ENCODE measurements at places on chromosomes 1 and 21. TPM values are rescaled to one million over a fixed set of nuclear protein-coding genes. Genes with fewer than 3 reads are reported as not detected.

DNA sequence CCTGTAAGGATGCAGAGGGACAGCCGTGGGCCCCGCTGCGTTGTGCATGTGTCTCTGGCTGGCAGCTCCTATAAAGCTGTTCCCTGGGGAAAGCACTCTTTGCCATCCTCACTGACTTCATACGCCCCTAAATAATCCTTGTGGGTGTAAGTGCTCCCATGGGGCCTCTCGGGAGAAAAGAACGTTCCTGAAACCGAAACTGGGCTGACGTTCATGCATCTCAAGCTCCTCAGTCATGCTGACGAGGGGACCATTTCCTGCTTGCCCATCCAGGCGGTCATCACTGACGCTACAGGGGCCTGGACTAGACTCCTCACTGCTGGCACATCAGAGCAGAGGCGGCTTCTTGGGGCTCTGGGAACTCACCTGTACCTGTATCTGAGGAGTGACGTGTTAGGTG is 73.1 kb upstream of the USP24 start:
- peak; percentile 75 for DNase-seq

GRCh38 chr1:26570287-26570686 is 40.7 kb downstream of the RPS6KA1 start:
- DNase-seq: no peak

Gene PALMD
- total RNA-seq: not detected

GRCh38 chr1:38860454-38860795 is 853 bp upstream of the RRAGC start:
- peak; percentile 40 for DNase-seq

DNA sequence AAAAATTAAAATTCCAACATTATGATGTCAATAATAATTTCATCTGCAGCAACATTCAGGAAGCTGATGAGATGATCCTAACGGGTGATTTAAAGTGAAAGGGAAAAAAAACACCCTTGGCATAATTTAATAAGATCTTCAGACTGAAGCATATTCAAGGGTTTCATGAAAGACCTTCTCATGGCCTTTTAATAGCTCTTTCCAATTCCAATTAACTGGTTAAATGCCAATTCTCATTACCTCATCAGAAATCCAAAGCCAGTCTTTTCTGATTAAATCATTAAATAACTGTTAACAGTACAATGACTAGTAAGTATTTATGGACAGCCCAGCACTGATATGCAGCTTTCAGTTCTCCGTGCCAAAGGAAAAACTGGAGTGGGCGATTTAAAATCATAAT is 407.5 kb downstream of the SMYD3 start:
- no peak for DNase-seq

Gene DIO1
- not detected for total RNA-seq

GRCh38 chr1:5477716-5478115 is 514.5 kb downstream of the NPHP4 start:
- DNase-seq: no peak

Gene SH2D2A
- total RNA-seq: not detected

DNA sequence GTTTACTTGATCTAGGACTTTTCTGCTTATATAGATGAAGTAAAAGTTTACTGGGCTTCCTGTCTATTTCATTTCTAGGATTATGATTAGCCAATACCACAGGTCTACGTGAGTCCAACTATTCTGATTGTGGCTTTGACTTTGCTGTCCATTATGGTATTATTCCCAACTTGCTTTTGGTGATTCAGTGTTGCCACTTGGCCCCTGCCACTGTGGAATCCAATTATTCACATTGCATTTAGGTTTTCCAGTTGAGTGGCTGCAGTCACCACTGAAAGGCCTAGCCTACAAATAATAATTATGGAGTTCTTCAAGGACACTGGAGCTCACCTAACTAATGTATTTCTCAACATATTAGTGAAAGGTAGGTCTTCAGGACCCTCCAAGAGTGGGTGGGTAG is 574.3 kb upstream of the USP24 start:
- no peak for DNase-seq

Gene WDR26
- total RNA-seq: 95.2 TPM

Gene TENT5C
- total RNA-seq: 0.14 TPM

GRCh38 chr1:221246628-221247415 is 367.6 kb downstream of the HLX start:
- no peak for DNase-seq

GRCh38 chr21:41868062-41868710 is 11.0 kb downstream of the PRDM15 start:
- DNase-seq: peak; percentile 93

DNA sequence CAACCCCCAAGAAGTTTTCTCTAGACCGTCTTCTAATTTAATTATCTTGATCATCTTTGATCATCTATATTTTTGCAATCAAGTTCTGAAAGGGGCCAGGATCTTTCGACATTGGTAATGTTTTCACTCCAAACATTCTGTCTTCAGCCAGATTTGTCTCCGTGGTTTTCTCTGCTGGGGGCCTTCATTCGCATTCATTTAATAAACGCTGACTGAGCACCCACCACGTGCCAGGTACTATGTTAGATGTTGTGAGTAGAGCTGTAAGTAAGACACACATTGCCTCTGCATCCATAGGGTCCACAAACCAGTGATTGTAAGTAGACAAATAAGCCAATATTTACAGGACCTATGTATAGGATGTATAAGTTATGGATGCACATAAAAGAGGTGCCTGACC is 134.5 kb upstream of the MROH9 start:
- no peak for DNase-seq

- DNase-seq: no peak
These were observed 9.0 kb downstream of the SYNC start for GRCh38 chr1:32693455-32694174.

DNA sequence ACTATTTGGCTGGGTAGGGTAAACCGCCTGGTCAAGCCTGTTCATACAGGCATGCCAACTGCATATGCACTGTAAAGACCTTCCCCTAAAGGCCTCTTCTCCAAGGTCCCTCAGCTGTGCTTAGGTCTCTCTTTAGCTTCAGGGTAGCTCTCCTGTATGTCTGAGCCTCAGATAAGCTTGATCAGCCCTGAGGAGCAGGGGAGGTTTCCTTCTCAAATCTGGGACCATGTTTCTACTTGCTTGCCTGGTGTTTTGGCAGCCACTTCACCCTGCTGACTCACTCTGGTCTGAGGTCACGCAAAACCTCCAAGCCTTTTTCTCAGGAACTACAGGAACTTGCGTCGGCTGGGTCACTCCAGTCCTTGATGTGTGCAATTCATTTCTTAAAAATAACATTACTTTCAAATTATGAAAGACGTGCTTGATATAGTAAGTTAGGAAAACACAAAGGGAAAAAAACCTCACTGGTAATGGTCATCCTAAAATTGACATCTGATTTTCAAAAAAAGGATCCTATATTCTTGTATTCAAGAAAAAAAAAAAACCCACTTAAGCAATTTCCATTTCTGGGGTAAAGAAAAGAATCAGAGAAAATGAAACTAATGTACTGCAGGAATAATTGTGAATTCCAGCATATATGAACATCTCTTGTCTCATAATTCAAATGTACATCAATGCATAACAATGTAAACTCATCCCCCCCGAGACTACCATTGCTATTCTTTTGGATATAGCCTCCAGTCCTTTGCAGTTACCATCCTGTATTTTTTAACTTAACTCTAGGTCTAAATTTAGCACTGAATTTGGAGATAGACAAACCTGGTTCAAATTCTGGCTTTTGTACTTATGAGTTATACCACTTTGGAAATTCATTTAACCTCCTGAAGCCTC is 24.8 kb upstream of the RNF19B start:
- no peak for DNase-seq

Gene SZRD1
- 34.5 TPM for total RNA-seq

Gene KLF17
- total RNA-seq: not detected

Gene POU2F1
- 17.2 TPM for total RNA-seq

Gene AURKAIP1
- 49.1 TPM for total RNA-seq

Gene FAM78B
- total RNA-seq: 0.15 TPM

GRCh38 chr1:41514381-41514780 is 29.9 kb upstream of the EDN2 start:
- no peak for DNase-seq

Gene KCNA2
- total RNA-seq: not detected

GRCh38 chr1:36944883-36945282 is 89.4 kb downstream of the GRIK3 start:
- no peak for DNase-seq

GRCh38 chr1:98766255-98766654 is 104.7 kb downstream of the SNX7 start:
- peak; percentile 67 for DNase-seq

Measured in Karpas-422 (cell line).